ENCODE measurements at places on chromosomes 7 and 10. TPM values are rescaled to one million over a fixed set of nuclear protein-coding genes. Genes with fewer than 3 reads are reported as not detected.
A peak's percentile ranks its signal among the peaks of the same experiment; 100 is the strongest.

GRCh38 chr10:569961-570627 lies 119.4 kb downstream of the DIP2C start:
- DNase-seq, result peak; percentile 38

DNA sequence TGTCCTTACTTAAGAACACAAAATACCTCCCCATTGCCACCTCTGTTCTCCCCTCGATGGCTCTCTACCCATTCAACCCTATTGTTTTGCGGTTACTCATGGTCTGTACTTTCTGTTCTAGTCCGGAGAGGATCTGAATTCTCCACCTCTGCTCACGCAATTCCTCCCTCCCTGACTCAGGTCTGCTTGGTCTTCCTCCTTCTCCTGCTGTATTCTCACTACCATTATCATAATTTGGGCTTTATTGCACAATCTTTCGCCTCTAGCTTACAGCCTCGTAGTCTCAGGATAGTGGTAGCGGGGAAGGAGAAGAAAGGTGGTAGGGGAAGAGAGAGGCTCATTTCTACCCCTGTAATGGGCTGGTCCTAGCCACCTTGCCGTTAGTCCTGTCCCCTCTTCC lies 35.4 kb upstream of the FAM180A start:
- DNase-seq, result no peak

DNA sequence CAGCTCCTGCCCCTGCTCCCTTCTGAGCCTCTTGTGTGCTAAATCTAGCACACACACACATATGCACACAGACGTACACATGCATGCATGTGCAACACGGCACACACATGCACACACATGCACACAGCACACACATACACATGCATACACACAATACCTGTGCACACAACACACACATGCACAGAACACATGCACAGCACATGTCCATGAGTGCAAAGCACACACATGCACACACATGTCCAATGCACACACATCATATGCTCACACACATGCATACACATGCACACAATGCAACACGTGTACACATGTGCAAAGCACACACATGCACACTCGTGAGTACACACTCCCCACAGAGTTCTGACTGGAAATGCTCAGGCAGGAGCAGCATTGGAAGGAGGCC lies 115.0 kb downstream of the WDR37 start:
- no peak for DNase-seq

- DNase-seq, result no peak
These were observed 35.0 kb downstream of the TNS3 start for GRCh38 chr7:47546733-47547494.

DNA sequence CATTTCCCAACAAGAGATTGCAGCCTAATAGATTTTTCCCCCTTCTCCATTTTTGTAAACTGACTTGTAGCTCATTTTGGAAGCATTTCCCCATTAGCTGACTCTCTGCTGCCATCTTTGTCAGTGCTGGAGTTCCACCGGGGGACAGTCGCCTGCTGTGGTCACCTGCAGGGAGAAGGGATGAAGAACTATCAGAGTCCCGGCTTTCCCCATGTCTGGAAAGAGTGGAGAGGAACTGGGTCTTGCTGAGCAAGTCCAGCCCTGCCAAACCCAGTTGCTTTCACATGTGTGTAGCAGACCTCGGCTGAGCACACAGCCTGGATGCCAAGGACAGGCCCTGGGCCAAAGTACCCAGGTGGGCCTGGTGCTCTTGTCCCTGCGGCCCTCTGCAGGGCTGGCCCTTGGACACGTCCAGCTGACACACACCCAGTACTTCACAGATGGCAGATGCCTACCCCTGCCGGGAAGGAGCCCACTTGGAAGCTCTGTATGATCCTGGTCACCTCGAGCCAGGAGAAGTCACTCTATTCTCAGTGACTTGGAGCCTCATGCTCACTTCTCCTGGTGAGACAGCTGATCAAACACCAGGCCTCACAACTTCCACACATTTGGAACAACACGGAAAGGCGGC lies 157.3 kb upstream of the NPVF start:
- DNase-seq, result no peak

- peak; percentile 71 for DNase-seq
These were observed 7.7 kb downstream of the NACAD start for GRCh38 chr7:45080958-45081669.

DNA sequence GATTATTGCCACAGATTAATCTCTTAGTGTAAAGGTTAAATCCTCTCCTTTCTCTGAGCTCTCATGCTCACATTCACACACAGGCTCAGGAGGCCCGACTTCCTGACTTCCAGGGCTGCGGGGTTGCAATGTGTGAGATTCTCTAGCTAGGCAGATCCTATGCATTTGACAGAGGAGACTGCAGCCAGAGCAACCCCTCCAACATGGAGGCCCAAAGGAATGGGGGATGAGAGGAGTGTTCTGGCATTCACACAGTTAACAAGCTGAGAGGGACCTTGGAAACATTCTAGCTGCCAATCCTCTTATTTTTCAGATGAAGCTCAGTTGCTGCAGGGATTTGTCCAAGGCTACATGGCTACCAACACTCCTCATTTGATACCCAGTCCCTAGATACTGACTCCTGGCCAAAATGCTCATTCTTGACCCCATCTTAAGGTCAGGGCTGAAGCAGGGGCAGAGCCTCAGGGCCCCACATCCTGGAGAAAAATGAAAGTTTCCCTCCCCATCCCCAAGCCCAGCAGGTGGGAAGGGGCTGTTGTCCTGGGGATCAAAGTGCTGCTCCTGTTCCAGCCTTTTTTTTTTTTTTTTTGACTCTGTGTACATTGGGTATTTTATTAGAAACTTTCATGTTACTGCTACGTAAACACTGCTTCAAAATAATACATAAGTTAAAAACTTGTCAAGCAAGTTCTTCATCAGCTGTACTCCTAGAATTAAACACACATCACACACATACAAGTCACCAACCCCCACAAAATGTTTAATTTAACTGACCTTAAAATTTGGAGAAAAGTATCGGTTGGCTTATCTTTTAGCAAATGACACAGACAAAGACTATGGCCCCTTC lies 325.6 kb downstream of the PLXNA4 start:
- DNase-seq, result no peak

GRCh38 chr10:109379186-109379585 lies 544.1 kb downstream of the XPNPEP1 start:
- no peak for DNase-seq

- DNase-seq, result no peak
These were observed 7.8 kb downstream of the ZNF467 start for GRCh38 chr7:149765399-149766121.

DNA sequence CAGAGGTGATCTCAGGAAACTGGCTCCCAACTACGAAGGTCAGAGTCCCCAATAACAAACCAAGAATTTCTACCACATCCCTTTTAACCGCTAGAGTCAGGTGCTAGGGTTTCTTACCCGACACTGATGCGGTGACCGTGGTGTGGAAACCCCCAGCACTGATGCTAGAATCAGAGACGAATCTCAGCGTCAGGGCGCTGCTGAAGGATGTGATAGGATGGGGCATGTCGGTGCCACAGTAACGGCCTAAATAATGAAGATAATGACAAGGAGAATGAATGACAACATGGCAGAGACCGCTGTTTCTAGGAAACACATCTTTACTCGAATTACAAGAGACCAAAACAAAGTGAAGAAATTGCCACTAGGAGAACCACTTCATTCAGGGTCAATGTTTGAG lies 131.1 kb upstream of the RSU1 start:
- no peak for DNase-seq

DNA sequence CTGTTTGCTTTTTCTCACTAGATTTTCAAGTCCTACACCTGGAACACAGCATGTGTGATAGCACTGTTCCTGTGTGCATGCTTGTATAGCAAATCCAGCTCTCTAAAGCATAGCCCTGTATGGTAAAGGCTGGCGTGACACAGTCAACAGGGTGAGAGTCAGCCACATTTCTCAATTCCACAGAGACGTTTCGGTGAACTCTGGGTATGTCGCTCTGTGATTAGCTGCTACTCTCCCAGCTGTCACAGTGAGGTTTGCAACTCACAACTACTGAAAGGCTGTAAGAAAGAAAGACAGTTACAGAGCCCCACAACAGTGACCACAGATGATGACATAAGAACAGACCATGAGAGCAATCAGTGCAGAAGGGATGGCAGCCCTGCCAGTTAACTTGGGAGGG lies 170.6 kb upstream of the IMMP2L start:
- DNase-seq, result no peak

DNA sequence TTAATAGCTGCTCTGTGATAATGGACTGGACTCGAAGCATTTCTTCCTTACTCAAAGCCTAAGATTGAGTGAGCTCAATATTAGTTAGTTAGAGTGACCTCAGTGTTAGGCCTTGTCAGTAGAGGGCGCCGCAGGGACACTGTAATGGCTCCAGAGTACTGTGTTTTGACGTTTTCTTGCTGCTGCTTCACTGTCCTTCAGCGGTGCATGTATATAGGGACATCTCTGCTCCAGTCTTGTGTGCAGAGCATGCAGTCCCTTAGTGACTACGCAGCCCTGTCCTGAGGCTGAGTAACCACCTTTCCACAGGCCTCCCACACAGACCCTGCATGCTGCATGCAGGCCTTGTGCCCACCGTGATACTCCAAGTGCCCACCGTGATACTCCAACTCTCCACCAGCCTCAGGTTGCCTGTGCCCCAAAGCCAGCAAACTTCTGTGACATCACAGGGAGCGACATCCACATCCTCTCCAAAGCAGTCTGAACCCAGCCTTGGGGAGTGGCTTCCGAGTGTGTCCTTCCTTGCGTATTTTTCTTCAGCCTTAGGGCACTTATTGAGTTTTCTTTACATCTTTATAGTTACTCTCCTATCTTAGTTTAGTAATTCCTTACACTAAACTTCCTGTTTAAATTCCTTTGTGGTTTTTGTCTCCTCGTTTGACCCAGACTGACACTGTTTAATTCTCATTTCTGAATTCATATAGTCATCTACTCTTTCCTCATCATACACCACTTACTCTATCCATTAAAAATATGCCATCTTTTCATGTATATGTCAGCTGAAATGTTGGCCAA lies 118.2 kb downstream of the JAZF1 start:
- DNase-seq, result peak; percentile 80

DNA sequence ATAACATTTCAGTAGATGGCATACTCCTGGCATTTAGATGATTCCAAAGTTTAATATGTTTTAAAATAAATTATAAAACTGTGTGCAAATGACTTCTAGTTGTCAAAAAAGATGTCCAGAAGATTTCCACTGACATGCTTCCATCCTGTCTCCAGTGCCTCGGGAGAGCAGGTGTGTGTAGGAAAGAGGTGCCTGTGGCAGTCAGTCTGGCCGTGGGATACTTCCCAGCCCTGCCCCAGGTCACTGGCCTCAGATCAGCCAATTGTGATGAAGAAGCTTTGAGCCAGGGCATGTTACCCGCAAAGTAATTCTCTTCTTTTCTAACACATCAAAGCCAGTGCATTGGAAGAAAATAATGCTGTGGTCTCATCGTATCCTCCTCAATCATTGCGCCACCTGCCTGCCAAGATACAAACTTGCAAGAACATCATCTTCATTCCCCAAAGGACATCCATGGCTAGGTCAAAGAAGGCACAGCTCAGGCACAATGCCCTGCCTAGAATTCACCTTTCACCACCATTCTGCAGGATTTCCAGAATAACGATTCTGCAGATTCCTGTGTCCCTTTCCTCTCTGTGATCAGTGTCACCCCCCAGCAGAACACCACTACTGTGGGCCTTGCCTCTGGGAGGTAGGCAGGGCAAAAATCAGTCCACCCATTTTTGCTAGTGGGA lies 6.3 kb upstream of the KCNMA1 start:
- DNase-seq, result no peak

GRCh38 chr10:99233000-99233688 lies 2.5 kb downstream of the HPSE2 start:
- DNase-seq, result no peak

DNA sequence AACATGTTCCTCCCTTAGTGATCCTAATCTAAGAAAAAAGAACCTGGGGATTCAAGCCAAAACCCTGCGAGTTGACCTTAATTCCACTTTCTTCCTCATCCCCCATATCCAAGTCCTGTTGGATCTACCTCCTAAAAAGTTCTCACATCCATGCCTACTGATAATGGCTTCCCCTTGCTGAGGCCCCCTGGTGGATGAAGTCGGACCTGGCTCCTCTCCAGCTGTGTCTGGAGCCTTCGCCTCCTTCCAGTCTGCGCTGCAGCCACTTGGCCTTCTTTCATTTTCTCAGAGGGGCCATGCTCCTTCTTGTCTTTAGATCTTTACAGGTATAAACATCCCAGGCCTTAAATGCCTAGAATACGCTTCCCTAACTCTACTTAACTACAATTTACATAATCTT lies 8.1 kb downstream of the PDE1C start:
- no peak for DNase-seq

DNA sequence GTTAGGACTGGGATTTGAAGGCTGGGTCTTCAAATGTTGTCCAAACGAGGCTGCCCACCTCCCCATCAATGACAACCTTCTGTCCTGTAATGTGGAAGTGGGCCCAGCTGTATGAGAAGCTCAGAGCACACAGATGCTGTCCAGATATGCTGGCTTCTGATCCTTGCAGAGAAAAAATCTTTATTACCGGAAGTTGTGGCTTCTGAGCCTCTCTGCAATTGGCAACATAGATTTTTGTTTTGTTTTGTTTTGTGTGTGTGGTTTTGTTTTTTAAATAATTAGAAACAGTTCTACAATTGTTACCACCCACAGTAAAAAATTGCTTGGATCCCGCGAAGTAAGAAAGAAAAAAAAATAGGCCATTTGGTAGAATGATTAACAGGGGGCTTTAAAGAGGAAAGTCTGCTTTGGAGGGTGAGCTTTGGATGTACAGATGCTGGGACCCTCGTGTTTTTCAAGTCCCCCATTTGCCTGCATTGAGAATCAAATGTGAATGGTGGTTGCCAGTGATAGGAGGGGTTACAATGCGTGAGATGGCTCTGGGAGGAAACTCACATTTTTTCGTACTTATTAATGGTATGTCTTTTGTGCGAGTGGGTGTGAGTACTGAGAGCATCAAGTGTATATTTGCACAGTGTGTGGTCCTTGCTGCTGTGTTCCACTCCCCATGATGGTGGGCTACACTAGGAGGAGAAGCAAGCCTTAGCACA lies 153.2 kb downstream of the TCF7L2 start:
- no peak for DNase-seq

GRCh38 chr7:154720016-154720415 lies 282.9 kb downstream of the PAXIP1 start:
- no peak for DNase-seq

GRCh38 chr10:80126876-80127275 lies 5.7 kb upstream of the PLAC9 start:
- peak; percentile 36 for DNase-seq

- DNase-seq, result no peak
These were observed 41.1 kb upstream of the MTPAP start for GRCh38 chr10:30390207-30390606.

Gene HECW1
- not detected for total RNA-seq

Gene PILRA
- total RNA-seq, result 2.3 TPM

Gene SPRN
- not detected for total RNA-seq

Gene C10orf53
- not detected for total RNA-seq

Gene CNPY1
- total RNA-seq, result not detected

Gene FXYD4
- total RNA-seq, result not detected

Gene UTF1
- total RNA-seq, result not detected

Gene POR
- 39.7 TPM for total RNA-seq

Gene NPFFR1
- total RNA-seq, result not detected

Gene ZNF727
- 1.4 TPM for total RNA-seq

Gene HABP2
- not detected for total RNA-seq

Gene LDB3
- total RNA-seq, result 1,178 TPM

Gene ARPC1B
- total RNA-seq, result 40.4 TPM
